ENCODE measurements at places on chromosomes 16 and 17.

DNA sequence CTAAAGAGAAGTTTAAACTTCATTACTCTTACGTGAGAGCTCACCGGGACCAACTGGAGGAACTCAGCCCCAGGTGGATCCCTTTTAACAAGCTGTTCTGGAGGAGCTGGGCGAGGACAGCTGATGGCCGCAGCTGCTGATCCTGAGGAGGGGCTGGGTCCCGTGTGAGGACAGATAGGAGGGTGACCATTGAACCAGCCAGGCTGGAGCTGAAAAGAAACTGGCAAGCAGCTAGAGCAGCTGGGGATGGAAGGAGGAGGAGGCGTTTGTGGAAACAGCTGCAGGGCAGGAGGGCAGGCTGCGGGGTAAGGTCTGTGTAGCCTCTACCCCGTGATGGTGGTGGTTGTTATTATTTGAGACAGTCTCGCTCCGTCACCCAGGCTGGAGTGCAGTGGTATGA is 119.5 kb downstream of the AATF start:
- no peak for DNase-seq

GRCh38 chr16:84088695-84089395 is 27.9 kb downstream of the MBTPS1 start:
- no peak for DNase-seq

DNA sequence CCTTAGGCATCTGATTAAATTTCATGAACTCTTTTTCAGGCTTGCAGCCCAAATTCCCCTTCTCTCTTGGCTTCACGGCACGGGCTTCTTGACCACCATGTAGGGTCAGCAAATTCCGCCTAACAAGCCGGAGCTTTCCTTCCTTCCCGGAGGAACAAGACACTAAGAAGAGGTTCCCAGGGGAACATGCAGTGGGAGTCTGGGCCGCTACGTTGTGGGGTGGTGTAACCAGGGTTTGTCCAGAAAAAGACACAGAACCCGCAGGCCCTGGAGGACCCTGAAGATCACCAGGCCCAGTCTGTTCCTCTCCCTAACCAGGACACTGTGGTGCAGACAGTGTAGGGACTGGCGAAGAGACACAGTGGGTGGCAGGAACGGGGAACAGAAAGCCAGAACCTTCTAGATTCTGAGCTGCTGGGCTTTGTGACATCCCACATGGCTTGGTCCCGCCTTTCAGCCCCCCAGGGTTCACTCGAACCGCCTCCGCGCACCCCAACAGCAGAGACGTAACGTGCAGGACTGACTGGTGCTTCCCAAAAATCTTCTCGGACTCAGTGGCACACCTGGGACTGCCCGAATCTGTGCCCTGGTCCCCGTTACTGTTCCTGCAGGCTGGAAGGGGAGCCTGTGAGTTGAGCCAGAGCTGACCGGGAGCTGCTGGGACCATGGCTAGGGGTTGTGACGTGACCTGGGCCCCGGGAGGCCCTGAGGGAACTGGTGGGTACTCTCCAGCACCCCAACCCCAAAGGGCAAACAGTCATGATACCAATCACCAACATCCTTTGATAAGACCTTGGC is 55.2 kb downstream of the TBC1D16 start:
- DNase-seq, result no peak

DNA sequence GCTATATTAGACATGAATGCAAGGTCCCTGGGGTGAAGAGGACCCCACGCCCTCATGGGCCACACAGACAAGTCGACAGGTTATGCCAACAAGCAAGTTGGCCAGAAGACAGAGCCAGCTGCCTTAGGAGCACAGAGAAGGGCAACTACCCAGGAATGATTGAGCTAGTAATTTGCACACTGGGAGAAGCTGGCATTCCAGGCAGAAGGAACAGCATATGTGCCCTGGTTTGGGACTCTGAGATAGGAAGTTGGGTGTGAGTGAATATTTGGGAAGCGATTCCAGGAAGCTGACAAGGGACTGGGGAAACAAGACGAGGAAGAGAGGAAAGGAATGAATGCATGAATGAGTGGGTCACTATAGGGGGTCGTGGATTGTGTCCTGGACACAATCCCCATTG is 203.7 kb upstream of the CDH5 start:
- DNase-seq, result no peak

GRCh38 chr17:28925912-28926365 is 23.1 kb upstream of the DHRS13 start:
- peak; percentile 80 for DNase-seq

DNA sequence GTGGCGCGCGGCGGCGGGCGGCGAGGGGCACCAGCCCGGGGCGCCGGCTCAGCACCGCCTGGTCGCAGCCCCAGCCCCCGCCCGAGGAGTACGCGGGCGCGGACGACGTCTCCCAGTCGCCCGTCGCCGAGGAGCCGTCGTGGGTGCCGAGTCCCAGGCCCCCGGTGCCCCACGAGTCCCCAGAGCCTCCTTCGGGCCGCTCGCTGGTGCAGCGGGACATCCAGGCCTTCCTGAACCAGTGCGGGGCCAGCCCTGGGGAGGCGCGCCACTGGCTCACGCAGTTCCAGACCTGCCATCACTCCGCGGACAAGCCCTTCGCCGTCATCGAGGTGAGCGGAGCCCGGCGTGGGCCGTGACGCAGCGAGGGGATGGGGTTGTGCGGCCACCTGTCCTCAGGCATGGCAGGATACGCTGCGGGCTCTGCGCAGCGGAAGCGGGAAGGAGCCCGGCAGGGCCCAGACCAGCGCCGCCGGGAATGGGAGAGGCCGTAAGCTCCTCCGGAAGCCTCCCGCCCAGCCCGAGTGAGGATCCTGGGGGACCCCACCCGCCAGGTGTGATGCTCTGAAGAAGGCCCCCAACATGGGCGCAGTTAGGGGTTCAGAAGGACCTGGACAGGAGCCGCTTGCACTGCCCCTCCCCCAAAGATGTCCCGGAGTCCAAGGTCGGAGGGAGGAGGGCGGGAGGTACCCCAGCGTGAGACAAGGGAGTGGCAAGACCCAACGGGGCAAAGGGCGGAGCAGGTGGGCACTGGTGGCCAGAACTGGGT is 522 bp downstream of the NAGS start:
- DNase-seq, result no peak

DNA sequence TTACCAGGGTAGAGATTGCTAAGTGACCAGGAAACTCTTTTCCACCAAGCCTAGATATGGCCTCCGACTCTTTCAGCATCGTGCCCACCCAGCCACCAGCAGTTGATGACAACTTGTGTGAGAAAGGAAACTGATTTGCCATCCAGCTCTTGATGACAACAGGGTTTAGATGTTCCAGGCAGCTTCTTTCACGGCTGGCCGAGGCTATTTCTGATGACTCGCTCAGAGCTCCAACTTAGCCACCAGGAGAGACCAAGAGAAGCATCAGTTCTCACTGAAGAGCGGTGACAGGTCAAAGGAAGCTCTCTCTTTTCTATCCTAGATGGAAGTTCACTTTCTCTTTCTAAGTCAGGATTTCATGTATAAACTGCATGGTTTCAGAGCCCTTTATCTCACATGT is 61.2 kb downstream of the MPHOSPH6 start:
- no peak for DNase-seq

DNA sequence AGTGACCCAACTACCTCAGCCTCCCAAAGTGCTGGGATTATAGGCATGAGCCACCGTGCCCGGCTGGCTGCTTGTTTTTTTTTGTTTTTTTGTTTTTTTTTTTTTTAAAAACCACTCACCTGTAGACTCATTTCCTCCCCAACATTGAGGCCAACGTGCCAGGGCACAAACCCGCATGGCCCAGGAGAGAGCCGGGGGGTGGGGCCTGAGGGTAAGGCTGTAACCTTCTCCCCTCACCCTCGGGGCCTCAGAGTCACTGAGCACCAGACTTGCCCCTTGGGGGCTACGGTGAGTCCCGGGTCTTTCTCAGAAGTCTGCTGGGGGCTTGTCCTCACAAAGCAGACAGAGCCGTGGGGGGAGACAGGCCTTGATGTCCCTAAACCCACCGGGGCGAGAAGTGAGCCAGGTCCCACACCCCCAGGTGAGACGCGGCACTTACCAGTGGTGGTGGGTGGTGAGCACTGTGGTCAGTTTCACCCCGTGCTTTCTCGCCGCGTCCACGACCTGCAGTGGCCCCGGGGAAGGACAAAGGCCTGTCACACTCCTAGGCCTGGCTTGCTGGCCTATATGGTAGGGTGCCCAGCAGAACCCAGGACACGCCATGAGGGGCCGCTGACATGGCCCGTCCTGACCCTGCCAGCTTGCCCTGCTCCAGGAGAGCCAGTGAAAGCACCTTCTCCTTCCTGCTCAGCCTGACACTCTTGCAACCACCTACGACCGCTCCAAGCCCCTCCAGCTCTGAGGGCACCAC is 4.6 kb downstream of the HAGH start:
- no peak for DNase-seq

GRCh38 chr16:65867276-65867960 is 499.1 kb upstream of the CDH5 start:
- DNase-seq, result no peak

GRCh38 chr16:1526608-1527555 is 6.6 kb upstream of the TMEM204 start:
- DNase-seq, result no peak

DNA sequence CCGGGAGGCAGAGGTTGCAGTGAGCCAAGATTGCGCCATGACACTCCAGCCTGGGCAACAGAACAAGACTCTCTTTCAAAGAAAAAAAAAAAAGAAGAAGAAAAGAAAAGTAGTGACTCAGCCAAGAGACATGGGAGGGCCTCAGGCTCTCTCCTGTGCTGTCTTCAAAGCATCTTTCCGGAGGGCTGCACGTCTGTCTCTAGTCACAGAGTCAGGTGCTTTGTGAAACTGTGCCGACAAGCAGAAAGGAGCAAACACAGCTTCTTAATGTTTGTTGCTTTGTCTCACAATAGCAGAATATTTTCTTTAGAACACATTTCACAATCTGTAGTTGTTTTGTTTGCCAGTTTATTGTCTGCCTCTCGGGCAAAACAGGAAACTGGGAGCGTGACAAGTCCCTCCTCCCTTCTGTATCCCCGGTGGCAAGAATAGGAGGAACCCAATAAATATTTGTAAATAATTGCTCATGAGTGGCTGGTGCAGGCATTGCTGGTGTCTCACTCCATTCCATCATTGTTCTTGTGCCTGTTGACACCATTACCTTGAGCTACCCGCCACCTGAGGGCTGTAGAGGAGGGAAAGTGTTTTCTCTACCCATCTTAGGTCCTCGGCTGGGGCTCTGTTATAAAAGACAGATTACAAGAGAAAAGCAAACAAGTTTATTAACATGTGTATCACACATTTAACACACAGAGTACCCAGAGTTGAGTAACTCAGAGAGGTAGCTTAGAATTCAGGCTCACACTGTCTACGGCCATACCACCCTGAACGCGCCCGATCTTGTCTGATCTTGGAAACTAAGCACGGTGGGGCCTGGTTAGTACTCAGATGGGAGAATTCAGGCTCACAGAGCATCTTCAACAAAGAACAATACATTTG is 5.5 kb downstream of the GAST start:
- peak; percentile 24 for DNase-seq

GRCh38 chr17:5078106-5079028 is at the start of gene ZFP3:
Gene ZFP3, plus strand, starts transcription at chr17:5078467. Its CDS starts 13,038 bp downstream, at chr17:5091505.
- peak; percentile 87 for DNase-seq

GRCh38 chr16:67206838-67207248 is 7.9 kb downstream of the ELMO3 start:
- DNase-seq, result no peak

- peak; percentile 38 for DNase-seq
Measured at GRCh38 chr17:29292071-29292991, 1.6 kb downstream of the NUFIP2 start.

- peak; percentile 48 for DNase-seq
Measured at GRCh38 chr17:42818379-42818778, 5.7 kb downstream of the BECN1 start.

GRCh38 chr17:10089196-10089804 is 109.1 kb downstream of the GAS7 start:
- peak; percentile 19 for DNase-seq

- no peak for DNase-seq
Measured at GRCh38 chr16:3882531-3882930, 2.0 kb upstream of the CREBBP start.

GRCh38 chr17:75876938-75877751 is 1.2 kb downstream of the TRIM47 start:
- DNase-seq, result peak; percentile 94

- DNase-seq, result no peak
Measured at GRCh38 chr16:85265810-85266209, 153.5 kb upstream of the CIBAR2 start.

GRCh38 chr17:41687828-41688640 is 651 bp upstream of the EIF1 start:
- no peak for DNase-seq
